ENCODE measurements at places on chromosomes 16 and 17.

DNA sequence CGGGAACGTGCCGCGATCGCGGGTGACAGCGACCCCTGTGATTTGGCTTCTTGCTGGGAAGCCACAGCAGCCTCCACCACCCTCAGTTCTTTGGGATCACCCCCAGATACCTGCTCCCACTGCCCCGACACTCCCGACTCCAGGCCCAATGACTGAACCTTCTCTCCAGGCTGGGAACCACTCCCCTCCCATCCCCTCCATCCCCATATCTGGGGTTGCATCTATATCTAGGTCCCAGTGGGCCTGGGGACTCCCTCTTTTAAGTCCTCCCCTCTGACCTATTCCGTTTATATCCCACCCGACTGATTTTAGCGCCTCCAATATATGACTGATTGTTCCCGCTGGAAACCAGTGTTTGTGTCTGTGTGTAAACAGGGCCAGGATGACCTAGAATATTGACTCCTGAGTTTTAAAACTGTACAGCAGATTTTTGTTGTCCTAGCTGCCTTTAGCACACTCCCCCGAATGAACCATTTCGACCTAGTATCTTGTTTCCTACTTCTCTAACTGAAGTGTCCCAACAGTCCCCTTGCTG is 667 bp downstream of the PSMD3 start:
- no peak for DNase-seq

DNA sequence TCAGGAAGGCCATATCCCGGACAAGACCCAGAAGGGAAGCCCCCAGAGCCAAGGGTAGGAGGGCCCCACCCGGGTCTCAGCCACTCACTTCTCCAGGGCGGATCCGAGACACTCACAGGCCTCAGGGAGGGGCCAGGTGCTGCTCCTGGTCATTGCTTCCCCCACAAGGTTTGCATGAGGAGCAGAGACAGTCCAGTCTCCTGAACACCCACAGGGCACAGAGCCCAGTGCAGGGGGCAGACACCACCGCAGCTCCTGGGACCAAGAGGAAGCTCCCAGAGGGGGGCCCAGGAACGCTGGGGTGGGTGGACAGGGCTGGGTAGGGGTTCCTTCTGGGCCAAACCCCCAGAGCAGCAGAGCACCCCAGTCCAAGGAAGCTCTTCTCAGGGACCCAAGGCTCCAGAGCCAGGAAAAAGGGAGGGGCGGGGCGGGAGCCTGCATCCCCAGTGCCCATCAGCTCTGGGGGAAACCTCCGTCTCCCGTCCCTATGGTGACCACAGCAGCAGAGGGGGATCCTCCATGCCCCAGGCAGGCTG is 709 bp upstream of the MRPL28 start:
- DNase-seq = no peak

GRCh38 chr17:64213995-64214811 is 48.9 kb downstream of the TEX2 start:
- DNase-seq = no peak

DNA sequence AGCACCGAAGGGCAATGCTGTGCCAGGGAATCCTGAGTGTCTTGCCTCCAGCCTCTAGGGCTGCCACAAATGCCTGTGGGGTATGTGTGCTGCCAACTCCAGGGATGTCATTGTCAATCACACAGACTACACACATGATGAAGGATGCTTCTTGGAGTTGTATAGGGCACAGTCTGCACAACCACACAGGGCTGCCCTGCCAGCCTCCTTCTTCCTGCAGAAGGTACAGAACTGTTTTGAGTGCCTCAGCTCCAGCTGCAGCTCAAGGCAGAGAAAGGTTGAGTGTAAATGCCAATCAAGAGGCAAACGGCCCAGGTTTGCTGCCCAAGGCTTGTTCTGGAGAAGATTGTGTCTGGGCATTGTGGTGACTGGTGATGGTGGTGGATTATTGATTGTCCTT is 15.6 kb downstream of the SCNN1B start:
- DNase-seq = no peak

DNA sequence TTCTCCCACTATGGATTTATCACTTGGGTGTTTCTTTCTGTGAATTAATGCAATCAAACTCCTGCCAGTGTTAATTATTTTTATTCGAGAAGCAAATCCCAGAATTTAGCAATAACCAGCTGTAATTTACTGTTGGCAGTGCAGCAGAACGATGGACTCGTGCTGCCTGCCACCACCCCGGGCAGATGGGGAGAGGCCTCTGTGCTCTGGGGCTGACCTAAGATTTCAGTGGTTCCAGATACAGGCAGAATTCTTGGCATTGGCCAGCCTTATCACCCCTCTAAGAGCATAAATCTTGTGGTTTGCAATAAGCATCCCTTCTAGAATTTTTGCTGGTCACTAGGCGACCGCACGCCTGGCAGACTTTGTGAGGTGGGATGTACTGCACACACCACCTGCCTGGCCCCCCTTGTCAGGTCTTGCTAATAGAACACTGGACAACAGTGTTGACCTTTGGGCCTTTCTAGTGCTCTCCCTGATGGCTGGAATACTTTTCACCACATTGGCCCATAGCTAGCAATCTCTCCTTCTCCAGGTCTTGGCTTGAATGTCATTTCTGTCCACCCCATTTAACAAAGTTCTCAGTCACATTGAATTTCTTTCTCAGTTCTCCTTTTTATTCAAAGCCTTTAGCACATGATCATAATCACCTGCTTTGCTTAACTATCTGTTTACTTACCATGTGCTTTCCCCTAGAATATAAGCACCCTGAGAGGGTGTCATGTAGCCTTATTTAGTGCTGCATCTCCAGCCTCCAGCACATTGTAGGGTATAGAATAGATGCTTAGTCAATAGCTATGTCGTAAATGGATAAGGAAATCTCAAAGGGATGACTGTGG is 122.1 kb upstream of the DYNLRB2 start:
- DNase-seq = no peak

DNA sequence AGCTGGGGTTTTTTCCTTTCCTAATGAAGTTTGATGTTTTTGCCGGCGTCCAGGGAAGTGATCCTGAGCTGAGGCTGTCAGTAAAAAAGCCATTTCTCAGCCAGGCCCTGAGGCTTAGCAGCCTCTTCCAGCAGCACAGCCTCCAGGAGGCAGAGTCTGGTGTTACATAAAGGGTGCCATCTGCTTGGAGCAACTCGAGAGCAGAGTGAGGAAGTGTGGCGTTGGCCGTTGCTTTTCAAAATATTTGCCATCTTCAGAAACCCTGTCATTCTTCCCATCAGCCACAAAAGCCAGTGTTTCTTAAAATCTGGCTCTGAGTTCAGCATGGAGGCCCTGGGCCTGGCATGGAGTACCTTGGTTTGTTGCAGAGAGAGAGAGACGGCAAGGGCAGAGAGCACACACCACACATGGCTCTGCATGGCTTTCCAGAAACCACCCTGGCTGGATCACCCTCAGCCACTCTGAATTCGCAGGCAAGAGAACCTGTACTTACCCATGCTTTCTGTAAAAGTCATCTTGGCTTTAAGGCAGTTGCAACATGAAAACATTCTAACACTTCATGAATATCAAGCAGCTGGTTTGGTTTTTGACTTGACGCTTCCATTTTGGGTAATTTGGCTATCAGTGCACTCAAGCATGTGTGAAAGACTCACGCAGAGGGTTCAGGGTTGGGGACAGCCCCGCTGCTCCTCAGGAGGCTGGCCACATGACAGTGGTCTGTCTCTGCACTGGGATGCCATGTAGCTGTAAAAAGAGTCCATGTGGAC is 21.0 kb downstream of the PMM2 start:
- DNase-seq = no peak

- DNase-seq = no peak
These were observed 24.2 kb downstream of the ZNF652 start for GRCh38 chr17:49337884-49338283.

DNA sequence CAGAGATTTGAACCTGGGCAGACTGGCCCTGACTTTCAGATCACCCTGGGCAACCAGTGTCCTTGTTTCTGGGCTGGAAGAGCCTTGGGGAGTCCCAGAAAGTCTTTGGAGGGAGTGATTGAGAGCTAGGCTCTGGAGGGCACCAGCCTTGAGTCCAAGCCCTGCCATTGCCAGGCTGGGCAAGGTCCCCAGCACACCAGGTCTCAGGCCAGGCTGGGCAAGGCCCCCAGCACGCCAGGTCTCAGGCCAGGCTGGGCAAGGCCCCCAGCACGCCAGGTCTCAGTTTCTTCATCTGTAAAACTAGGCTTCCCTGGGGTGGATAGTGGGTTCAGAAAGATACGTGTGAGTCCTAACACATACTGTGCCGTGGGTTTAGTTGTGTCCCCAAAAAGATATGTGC is 135.0 kb downstream of the IRF8 start:
- no peak for DNase-seq

DNA sequence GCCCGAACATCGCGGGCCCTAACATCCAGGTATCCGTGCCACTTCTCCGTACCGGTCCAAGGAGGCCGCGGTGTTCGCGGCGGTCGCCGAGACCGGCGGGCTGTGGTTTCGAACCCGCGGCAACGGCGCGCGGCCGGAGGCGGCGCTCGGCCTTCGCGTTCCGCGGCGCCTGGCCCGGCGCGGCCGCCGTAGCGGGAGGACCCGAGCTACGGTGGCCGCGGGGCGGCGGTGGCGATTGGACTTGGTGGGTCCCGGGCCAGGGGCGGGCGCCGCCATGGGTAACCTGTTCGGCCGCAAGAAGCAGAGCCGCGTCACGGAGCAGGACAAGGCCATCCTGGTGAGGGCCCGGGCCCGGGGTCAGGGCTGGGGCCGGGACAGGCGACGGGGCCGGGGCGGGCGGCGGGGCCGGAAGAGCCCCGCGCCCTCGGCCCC is at the start of gene CHMP6:
Gene CHMP6 (plus strand): TSS at position 197 of the 432 bp plus-strand sequence. CDS start 78 bp downstream, at position 275.
- DNase-seq = peak; percentile 89

DNA sequence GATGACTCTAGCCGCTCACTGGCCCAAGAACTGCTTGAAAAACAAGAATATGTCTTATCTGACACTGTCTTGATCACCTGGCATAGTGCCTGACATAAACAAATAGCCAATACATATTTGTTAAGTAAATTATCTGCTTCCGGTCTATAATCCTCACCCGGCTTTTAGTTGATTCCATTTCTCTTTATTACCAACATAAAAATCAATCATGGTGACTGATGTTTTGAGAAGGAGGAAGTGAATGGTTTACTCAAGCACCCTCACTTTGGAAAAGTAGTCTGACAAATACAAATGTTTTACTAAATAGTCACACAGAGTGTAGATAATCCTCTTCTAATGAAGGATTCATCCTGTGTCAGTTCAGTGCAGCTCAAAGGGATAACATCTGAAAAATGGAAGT is 47.0 kb downstream of the SKAP1 start:
- DNase-seq = no peak

DNA sequence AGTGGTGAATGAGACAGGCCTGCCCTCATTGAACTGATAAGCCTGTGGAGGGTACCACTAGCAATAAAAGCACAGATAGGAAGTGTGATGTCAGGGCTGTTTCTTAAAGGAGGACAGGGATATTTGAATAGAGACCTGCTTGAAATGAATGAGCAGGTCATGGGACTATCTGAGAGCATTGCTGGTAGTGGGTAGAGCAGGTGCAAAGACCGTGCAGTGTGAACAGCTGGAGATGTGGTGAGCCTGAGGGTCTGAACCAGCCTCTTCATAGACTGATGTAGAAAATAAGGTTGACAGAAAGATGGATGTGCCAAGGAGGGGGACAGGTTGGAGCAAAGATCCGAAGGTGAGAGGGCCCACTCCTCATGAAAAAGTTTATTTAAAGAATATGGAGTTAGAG is 2.4 kb downstream of the NUP93 start:
- no peak for DNase-seq

- no peak for DNase-seq
These were observed 1.2 kb downstream of the USP7 start for GRCh38 chr16:8962393-8963009.

DNA sequence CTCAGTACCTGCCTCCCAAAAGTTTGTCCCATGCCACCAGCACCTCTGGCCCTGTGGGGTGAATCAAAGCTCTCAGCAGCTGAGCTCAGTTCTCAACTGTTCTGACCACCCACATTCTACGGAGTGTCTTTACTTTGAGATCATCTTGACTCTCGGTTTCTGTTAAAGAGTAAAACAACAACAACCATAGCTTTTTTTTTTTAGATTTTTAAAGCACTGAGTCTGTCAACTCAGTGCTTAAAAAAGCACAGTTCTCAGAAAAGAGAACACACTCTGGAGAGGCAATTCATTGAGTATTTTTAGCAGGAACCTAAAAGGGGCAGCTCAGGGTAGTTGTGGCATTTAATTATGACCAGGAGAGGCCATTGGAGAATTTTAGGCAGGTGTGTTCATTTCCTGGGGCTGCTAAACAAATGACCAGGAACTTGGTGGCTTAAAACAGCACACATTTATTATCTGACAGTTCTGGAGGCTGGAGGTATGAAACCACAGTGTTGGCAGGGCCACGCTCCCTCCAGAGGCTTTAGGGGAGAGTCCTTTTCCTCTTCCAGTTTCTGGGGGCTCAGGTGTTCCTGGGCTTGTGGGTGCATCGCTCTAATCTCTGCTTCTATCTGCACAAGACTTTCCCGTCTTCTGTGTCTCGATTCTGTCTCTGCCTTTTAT is 6.7 kb upstream of the WFIKKN2 start:
- DNase-seq = no peak

DNA sequence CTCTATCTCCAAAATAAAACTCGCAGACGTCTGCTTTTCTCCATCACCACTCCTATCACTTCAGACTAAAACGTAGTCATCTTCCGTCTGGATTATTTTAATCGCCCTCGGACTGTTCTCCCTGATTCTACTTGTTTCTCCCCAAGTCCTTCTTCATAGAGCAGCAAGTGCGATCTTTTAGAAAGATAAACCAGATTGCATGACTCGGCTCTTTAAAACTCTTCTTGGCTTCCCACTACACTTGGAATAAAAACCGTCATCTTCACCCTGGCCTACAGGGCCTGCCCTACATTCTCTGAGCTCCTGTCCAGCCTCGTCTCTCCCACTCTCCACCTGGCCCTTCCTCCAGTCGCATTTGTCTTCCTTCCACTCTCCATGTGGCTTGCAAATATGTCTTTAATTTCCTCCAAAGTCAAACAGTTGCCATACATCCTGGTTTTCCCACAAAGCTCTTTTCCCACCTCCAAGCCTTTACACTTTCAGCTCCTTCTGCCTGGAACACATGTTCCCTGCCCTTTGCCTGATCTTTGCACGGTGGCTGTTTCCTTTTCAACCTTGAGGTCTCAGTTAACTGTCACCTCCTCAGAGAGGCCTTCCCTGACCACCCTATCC is 70.5 kb upstream of the DHX40 start:
- DNase-seq = no peak

- no peak for DNase-seq
These were observed 50.9 kb upstream of the TEKT3 start for GRCh38 chr17:15392326-15392741.

GRCh38 chr16:50992350-50993032 is 158.6 kb downstream of the SALL1 start:
- DNase-seq = no peak

GRCh38 chr17:27318633-27319032 is 24.7 kb downstream of the WSB1 start:
- no peak for DNase-seq

DNA sequence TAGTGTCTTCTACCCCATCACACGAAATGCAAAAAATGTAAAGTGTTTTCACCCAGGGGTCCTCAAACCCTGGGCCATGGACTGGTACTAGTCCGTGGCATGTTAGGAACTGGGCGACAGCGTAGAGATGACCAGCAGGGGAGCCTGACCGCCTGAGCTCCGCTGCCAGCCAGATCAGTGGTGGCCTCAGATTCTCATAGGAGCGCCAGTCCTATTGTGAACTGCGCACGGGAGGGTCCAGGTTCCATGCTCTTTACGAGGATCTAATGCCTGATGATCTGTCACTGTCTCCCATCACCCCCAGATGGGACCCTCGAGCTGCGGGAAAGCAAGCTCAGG is 4.5 kb downstream of the SCARF1 start:
- no peak for DNase-seq

GRCh38 chr16:6728381-6728780 is 604.3 kb upstream of the RBFOX1 start:
- DNase-seq = no peak

- DNase-seq = no peak
These were observed 968 bp upstream of the PRKAR1A start for GRCh38 chr17:68511254-68511670.
